Stimulated activated CD4-positive, alpha-beta T cell treated with anti-CD3 and anti-CD28 coated beads, Interleukin-2, amount 100 ng/mL, for 4 hours (primary cell): ENCODE measurements at places on chromosomes 4 and X.

GRCh38 chr4:24003496-24003895 lies 113.6 kb upstream of the PPARGC1A start:
- DNase-seq: no peak

DNA sequence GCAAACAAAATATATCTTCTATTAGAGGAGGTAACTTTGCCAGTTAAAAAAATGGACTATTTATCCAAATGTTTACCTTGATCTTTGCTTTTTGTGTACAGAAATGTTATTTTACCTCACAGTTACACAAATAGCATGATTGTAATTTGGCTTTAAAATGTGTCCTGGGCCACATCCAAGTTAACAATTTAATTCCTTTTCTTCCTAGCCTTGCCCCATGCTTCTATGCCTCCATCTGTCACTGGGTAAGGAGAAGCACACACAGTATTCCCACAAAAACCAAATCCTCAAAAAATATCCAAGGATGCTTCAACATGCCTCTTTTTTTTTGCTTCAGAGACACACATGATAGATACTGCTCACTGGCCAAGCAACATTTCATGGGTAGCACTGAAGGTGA lies 30.9 kb downstream of the GRXCR1 start:
- no peak for DNase-seq

DNA sequence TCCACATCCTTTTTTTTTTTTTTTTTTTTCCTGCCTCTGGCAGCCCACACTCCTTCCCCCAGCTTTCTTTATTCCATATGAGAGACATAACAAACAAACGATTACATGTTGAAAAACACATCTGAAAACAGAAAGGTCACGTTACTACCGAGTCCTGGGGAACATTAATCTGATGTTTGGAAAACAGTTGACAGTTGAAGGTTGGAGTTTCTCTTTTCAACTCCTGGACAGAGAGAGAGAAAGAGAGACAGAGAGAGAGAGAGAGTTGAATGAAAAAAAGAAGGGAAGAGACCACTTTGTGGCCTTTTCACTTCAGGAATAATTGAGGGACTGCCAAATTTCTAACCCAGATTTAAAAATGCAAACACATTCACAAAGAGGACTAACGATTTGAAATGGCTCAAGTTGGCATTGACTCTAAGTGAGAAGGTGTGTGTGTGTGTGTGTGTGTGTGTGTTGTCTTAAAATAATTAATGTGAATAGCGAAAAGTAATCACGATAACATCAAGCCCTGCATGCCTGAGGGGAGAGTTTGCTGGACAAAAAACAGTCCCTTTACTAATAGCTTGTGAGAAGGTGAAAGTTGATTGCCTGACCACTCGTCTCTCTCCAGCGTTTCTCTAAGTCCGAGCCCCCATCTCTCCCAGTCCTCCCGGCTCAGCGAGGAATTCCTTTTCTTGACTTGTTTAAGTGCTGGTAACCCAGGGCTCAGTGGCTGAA lies 67.3 kb downstream of the FBXO8 start:
- DNase-seq: no peak

DNA sequence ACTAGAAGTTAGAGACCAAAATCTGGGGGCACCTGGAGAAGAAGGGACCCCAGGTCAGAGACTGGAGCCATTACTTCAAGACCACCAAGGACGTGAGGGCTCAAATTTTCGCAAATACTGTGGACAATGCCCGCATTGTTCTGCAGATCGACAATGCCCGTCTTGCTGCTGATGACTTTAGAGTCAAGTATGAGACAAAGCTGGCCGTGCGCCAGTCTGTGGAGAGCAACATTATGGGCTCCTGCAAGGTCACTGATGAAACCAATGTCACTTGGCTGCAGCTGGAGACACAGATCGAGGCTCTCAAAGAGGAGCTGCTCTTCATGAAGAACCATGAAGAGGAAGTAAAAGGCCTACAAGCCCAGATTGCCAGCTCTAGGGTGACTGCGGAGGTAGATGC lies 101.2 kb downstream of the NCAPG start:
- no peak for DNase-seq

- DNase-seq: no peak
Measured at GRCh38 chr4:86856896-86857295, 7.7 kb upstream of the SLC10A6 start.

- no peak for DNase-seq
Measured at GRCh38 chr4:128294464-128294863, 6.9 kb upstream of the PGRMC2 start.

DNA sequence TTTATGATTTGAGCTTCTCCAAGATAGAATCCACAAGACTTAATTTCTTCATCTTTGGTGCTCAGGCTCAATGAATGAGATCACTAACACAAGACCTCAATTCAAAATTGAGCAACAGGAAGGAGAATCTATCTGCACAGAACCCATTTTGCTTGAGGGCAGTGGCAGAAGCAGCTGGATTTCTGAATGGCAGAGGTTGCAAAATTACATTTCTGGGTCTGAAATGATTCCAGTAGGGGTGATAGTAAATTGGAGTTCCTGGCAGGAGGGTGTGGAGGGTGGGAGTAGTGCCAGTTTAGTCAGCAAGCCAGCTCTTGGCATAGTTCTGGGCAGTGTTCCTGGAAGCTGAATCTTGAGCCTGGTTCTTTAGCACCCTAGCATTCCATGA lies 281.1 kb downstream of the SLC7A11 start:
- DNase-seq: no peak
